Bone marrow (tissue), 2 donors: ENCODE measurements at places on chromosomes 1 and 21.
A peak's percentile ranks its signal among the peaks of the same experiment; 100 is the strongest.

GRCh38 chr1:24948079-24948827 is 18.2 kb upstream of the RUNX3 start:
- DNase-seq = no peak

DNA sequence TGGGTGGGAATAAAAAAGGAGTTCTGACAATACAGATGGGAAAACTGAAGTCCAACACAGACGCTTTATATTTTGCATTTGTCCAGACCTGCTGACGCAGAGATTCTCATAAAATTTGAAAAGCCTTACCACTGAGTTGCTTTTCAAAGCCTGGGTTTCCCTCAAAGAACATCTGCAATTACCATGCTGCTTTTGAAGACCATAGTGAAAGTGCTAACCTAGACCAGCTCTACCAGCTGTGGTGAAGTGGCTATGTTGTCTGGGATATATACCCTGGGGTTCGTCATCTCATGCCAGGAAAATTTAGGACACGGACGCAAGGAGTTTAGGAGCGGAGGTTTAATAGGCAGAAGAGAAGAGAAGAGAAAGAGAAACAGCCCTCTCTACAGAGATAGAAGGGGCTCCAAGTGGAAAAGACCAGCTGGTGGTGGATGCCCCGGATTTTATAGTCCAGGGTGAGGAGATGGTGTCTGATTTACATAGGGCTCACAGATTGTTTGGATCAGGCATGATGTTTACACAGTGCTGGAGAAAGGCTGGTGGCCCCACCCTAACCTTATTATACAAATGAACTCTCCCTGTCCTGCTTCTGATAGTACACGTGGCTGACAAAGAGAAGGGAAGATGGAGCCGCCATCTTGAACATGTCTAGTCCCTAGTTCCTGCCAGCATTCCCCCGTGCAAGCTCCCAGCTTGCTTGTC is 73.8 kb downstream of the AK4 start:
- DNase-seq = no peak

GRCh38 chr1:109918671-109919070 is 8.0 kb downstream of the CSF1 start:
- DNase-seq = no peak

DNA sequence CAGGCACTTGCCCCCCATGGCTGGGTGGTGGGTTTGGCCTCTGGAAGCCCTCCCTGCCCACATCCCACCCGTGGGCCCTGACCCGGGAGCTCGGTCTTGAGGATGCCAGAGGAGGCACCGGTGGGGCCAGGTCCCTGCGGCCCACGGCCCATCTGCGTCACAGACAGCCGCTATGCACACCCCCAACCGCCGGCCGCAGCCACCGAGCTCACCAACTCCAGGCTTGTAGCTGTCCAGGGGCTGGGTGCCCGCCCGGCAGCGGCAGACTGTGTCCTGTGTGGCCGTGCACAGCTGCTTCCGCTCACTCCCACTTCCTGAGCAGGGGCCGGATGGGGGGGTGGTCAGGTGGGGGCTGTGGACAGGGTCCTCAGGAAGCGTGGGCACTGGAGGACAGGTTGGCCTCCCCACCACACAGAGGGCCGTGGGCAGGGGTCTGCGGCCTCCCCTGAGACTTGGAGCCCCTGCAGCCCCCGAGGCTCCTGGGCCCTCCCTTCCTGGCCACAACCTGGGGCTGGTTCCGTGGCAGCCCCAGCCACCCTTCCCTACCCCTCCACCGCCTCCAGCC is 1.1 kb downstream of the TNFRSF4 start:
- DNase-seq = no peak

DNA sequence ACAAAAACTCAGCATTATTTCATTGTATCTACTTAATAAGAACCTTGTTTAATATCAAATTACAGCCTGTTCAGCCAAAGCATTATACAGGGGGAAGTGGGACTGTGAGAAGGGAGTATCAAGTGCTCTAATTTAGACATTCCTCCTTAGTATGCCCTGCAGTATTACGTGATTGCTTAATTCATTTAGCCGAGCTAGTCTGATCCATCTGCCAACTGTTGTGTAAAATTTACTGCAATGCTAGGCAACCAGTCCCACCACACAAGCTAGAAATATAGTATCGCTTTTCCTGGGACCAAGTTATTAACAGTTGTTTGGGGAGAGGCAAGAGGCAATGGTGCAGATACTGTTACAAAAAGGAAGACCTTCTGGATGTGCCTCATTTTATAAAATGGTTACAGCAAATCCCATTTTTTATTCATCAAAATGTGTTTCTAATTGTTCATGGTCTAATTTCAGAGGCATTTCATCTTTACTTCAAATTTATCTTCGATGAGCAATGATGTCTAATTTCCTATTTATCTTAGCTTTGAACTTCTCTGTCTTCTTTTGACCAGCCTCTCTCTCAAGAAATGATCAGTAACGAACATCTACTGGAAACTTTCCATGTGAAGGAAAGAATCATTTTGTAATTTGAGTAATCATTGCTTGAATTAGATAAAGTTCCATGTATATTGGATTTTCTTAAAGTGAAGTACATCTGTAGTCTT is 283.3 kb downstream of the DUSP10 start:
- DNase-seq = no peak

- no peak for DNase-seq
Measured at GRCh38 chr21:45178971-45179370, 104.6 kb downstream of the ADARB1 start.

DNA sequence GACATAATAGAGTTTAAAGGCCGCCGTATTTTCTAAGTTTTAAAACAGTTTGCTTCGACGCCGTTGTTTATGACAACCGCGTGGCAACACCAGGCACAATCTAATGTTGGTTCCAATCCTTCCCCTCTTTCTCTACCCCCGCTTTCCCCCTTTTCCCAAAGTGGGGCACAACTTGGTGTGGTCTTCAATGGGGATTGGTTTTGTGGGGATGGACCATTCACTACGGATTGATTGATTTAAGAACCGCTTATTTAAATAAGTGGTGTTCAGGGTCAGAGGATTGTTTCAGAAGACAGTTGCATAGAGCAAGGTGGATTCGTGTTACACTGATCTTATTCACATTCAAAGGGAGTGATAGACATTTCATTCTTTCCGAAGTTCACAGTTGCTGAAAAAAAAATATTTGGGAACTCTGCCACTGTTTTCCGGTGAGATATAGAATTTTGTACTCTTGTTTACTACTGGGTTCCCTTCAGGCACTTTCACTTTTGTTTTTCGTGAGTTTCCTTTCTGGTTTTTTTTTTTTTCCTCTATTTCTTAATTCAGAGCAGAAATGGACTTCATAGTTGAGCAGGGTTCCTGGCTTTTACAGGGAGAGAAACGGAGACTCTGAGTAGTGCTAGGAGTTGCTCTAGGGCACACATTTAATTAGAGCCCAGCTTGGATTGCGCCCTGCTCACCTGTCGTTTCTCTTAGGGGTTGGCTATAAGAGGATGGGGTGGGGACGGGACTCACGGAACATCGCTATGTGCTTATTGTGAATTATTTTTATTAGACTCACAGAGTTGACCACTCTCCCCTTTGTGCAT is 79.6 kb upstream of the AK4 start:
- peak; percentile 67 for DNase-seq

DNA sequence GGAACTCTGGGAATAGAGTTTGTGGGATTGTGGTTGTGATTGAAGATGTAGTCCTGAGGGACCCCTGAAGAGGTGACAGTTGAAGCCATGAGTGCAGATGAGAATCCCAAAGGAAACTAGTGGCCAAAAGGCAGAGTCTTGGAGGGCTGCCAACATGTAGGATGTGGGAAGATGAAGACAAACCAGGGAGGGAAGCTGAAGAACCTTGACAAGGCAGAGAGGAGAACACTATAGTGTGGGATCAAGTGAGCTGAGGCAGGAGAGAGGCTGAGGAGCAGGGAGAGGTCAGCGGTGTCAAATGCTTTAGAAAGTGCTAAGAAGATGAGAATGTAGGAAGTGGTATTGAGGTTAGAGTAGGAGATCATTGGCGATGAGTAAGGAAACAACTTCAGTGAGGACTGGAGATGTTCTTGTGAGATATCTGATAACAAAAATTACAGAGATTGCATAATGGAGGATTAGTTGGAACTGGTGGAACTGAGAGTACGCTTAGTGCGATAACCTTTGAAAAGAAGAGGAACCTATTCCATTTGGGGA is 88.5 kb upstream of the VCAM1 start:
- no peak for DNase-seq

GRCh38 chr1:181548497-181548896 is 65.2 kb downstream of the CACNA1E start:
- DNase-seq = no peak

GRCh38 chr1:35894183-35894582 is 11.2 kb downstream of the AGO1 start:
- peak; percentile 29 for DNase-seq

DNA sequence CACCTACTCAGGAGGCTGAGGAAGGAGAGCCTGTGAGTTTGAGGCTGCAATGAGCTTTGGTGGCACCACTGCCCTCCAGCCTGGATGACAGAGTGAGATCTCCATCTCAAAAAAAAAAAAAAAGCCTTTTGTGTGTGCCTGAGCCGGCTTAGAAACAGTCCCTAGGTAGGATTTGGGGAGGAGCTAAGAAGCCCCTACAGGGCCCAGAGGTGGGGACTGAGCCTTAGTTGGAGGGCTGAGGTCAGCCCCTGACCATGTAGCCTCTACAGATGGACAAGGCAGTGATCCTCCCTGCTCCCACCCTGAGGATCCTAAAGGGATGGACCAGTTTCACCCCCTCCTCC is 2.5 kb downstream of the ADAMTSL4 start:
- no peak for DNase-seq

DNA sequence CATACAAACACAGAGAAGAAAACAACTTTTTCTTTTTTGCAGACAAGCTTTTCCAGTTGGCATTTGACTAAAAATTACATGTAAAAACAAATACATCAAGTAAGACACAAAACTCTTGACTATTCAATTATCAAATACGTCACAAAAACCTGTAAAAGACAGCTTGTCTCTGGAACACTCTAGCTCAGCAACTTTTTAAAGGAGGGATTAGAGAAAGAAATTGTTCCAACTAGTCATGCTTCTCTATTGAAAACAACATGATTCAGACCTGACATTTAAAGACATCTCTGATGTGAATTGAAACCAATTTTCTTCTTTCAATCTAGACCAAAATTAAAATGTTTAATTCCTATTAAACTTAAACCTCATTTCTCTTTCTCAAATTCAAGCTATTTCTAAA is 30.3 kb downstream of the SMYD3 start:
- DNase-seq = no peak

DNA sequence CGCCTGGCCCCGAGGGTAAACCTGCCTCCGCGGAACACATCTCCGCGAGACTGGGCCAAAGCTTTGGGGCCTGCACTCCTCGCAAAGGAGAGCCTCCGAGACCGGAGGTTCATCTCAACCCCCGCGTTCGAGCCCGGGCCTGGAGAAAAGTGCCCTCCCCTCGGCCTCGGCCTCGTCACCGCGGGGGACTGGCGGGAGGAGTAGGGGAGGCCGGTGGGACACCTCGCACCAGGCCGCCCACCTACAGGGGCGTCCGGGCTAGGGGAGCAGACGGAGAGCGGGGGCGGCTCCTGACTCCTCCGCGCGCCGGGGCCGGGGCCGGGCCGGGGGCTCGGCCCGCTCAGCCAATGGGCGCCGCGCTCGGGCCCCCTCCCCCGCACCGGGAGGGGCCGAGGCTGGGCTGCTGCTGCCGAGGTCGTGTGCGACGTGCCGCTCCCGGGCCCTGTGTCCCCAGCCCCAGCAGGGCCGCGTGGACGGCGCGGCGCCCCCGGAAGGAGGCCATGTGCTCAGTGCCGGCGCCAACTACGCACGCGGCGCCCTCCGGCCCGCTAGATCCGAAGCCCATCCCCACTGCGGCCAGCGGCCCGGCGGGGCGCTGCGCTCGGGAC is 684 bp downstream of the SLC2A1 start:
- DNase-seq = no peak

DNA sequence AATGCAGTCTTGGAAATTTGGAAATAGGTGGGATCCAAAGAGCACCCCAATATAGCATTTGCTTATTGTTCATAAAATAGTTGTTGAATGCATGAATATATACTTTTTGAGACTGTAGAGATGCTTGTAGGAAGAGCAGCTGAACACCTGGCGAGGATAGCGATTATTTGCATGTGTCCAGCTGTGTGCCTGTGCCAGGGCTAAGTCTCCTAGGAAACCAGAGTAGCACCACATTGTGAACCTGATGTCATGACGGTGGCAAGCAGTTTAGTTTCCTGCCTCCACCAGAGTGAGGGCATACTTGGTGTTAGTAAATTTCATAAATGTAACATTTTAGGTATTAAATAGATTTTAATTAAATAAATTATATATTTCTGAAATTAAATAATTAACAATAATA is 37.3 kb upstream of the IRF2BP2 start:
- no peak for DNase-seq

- no peak for DNase-seq
Measured at GRCh38 chr1:83762416-83762815, 236.5 kb downstream of the TTLL7 start.

GRCh38 chr1:246460406-246460805 is 46.7 kb downstream of the SMYD3 start:
- no peak for DNase-seq

DNA sequence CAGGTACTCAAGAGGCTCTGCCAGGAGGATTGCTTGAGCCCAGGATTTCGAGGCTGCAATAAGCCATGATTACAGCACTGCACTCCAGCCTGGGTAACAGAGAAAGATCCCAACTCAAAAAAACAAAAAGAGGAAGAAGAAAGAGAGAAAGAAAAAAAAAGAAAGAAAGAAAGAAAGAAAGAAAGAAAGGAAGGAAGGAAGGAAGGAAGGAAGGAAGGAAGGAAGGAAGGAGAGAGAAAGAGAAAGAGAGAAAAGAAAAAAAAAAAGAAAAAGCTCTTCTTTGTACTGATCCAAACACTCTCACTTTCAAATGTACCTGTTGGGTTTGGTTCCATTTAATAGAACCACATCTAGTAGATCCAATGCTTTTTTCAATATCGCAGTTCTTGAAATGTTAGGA is 11.8 kb downstream of the BATF3 start:
- no peak for DNase-seq

DNA sequence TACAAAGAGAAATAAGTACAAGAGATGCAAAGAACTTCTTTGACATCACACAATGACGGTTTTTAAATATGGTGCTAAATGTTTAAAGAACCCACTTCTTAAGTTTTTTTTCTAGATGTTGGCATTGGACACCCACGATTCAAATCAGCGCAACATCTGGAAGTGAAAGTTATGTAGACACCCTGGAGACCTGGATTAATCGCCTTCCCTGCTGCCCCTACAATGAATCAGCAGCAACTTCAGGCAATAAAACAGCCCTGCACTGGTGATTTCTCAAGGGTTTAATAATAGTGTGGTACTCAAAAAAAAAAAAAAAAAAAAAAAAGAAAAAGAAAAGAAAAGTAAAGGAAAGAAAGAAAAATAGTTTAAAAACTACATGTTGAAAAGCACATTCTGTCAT is 248.3 kb downstream of the NUF2 start:
- DNase-seq = no peak
